ENCODE measurements at places on chromosomes 5 and 9. TPM values are rescaled to one million over a fixed set of nuclear protein-coding genes. Genes with fewer than 3 reads are reported as not detected.

DNA sequence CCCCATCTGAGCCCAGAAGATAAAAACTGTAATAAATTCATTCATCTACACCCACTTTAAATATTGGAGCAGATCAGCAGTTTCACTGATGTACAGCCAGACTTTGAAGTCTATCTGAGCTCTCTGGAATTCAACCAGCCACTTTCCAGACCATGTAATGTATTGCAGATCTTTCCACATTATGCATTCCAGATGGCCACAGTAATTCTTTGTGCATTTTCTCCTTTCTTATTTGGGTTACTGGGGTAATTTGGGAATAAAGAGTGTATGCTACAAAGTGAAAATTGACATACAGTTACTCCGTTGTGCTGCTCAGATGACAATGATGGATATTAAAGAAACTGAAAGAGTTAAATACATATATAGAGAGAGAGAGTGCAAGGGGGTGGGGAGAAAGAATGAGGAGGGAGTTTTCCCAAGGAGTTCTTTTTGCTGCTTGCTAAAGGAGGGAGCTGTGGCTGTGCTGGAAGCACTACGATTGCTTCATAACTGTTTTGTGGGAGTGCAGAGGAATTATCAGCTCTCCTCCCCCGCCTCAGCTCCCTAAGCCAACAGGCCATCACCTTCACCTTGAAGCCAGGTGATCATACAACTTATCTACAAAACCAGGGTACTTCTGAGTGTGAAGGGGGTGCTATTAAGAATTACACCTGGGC lies 152.8 kb downstream of the GAS1 start:
- DNase-seq = no peak

- peak; percentile 69 for DNase-seq
Measured at GRCh38 chr9:93223260-93224180, 39.6 kb downstream of the WNK2 start.

DNA sequence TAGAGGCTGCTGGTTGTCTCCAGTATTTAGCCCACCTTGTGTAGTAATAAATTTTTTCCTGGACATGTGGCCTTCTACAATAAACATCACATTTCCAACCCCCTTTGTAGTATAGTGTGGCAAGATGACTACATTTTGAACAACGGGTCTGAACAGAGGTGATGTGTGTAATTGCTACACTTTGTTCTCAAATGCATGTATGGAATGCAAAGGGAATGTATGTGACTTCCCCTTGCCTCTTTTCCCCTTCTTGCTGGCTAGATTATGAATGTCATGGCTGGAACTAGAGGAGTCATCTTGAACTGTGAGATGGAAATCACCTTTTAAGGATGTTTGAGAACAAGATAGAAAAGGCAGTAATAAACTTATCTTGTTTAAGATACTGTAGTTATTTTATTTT lies 54.5 kb downstream of the PRR16 start:
- DNase-seq = no peak

- peak; percentile 46 for DNase-seq
Measured at GRCh38 chr5:179794575-179794974, 789 bp downstream of the LTC4S start.

DNA sequence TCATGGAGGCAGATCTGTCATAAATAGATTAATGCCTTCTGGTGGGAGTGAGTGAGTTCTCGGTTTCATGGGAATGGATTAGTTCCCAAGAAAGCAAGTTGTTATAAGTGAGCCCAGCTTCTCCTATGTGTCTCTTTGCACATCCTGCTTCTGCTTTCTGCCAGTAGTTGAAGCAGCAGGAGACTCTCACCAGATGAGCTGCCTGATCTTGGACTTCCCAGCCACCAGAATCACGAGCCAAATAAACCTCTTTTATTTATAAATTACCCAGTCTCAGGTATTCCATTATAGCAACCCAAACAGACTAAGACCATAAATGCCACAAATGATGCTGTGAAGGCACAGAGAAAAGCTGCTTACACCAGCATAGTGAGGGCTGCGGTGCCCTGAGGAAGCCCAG lies 28.9 kb downstream of the BHMT start:
- no peak for DNase-seq

- no peak for DNase-seq
Measured at GRCh38 chr9:110143485-110143884, 64.5 kb downstream of the C9orf152 start.

DNA sequence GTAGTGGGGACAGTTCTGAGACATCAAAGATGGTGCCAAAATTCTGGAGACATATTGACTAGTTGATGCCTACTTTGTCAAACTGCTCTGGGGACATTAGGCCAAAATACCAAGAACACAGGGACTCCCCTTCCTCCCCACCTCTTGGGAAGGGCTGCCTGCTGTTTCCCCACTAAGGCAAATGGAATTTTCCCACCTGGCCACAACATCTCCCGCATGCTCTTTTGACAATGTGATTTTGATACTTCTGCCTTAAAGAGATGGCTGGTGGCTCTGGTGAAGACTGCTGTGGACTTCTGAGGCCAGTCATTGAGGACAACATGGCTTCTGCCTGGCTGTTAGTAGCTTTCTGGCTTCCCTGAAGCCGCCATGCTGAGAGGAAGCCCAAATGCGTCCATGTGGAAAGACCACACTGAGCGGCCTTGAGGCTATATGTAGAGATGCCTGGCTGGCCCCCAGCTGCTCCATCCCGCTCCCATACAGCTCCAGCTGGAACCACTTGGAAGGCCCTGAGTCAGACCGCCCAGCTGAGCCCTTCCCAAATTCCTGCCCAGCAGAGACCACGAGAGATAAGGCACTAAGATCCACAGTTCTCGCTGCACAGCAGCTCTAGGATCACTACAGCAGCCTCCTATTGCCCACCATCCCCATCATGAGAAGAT lies 226.7 kb downstream of the SYK start:
- no peak for DNase-seq

- no peak for DNase-seq
Measured at GRCh38 chr5:174459071-174459702, 265.2 kb upstream of the MSX2 start.

DNA sequence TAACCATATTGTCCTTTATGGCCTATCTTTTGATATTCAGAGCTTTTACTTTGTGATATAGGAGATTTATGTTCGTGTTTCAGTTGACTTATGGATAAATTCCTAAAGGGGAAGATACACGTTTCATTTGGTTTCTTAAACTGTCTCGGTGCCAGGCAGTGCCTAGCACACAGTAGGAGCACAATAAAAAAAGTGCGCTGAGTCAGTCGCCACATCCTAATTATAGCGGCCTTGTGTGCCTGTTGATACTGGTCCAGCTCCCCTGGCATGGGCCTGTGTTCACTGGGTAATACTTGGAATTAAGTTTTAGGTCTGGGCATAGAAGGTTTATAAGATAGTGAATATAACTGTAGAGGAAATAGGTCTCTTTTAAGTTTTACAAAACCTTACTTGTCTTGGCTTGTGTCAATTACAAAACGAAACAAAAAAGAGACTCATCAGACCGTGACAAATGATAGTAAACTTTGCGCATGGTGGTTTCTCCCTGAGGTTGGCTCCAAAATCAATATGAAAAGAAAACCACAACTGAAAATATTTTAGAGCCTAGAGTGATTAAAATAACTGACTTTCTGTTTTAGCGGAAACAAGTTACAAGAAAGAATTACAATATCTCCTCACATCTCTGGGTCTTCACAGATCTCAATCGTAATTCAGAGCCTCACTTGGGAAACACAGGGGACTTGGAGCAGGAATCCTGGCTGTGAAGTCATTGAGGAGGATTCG lies 84.8 kb downstream of the MVB12B start:
- DNase-seq = no peak

DNA sequence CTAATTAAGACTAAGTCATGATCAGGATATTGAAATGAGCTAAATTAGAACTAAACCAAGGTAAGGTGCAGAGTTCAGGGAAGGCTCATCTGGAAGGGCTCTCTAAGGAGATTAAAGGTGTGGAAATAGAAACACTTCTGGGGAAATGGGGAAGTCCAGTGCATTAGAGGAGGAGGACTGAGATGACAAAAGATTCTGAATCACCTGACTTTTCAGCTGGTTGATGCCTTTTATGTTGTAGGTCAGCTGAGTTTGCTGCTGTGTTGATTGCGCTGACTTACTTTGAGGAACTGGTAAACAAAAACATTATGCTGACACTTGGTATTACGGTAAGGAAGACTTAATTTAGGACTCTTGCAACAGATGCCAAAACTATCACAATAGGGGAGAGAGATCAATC lies 23.8 kb downstream of the IFNA5 start:
- no peak for DNase-seq

- no peak for DNase-seq
Measured at GRCh38 chr9:133592731-133593409, 16.3 kb downstream of the FAM163B start.

DNA sequence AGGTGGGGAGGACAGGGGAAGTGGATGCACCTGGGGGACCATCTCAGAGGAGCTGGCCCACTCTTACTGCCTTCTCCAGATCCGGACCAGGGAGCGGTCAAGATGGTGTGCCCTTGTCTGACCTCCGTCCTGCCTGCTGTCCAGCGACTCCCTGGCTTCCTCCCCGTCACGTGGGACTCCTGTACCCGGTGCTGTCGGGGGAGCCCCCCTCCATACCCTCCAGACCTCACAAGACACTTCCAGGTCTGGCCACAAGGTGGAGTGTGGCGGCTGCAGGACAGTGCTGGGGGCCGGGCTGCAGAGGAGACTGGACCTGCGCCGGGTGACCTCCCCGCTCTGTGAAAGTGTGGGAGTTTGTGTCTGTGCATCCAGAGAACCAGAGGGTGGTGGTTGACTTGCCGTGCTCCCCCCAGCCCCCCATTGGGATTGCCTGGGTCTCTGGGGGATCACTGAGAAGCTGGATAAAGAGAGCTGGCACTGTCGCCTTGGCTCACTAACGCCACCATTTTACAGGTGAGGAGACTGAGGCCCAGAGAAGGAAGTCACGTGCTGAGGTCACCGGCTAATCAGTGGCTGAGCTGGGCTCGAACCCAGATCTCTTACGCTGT lies 1.9 kb upstream of the CRB2 start:
- no peak for DNase-seq

- DNase-seq = no peak
Measured at GRCh38 chr5:78896132-78896531, 89.0 kb downstream of the ARSB start.

- DNase-seq = no peak
Measured at GRCh38 chr5:65778126-65778525, 56.1 kb downstream of the NLN start.

GRCh38 chr5:164244-164643 lies 27.1 kb upstream of the LRRC14B start:
- no peak for DNase-seq

DNA sequence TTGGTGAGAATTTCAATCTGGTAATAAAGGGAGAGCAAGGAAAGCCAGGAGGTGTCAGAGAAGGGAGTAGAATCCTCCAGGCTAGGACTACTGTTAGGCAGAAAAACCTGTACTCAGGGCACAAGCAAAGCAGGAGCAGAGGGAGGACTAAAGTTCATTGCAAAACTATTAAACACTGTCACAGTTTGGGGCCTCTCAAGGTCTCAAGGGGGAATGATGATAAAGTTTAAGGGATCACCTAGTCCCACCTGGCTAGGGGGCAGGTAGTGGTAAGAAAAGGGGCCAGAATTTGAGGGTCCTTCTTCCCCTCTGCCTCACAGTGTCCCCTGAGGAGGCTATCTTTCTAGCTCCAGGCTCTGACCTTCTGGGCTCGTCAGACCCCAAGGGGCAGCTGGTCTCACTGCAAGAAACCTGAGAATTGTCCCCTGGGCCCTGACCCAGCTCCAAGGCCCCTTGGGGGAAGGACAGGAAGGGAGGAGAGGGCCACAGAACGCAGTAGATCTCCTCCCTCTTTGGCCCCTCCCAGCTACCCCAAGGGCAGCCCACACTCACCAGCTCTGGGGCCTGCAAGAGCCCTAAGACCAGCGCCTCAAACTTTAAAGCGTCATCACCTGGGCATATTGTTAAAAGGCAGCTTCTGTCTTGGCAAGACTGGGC lies 974 bp downstream of the CCDC69 start:
- DNase-seq = peak; percentile 31

DNA sequence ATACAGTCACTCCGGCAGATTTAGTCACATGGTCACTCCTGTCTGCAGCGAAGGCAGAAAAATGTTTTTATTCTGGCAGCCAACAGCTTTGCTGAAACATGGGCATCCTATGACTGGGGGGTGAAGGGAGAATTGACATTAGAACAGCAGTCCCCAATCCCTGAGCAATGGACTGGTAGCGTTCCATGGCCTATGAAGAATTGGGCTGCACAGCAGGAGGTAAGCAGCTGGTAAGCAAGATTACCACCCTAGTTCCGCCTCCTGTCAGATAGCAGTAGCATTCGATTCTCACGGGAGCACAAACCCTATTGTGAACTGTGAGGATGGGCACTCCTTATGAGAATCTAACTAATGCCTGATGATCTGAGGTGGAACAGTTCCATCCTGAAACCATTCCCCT lies 93.1 kb upstream of the FTMT start:
- DNase-seq = no peak

DNA sequence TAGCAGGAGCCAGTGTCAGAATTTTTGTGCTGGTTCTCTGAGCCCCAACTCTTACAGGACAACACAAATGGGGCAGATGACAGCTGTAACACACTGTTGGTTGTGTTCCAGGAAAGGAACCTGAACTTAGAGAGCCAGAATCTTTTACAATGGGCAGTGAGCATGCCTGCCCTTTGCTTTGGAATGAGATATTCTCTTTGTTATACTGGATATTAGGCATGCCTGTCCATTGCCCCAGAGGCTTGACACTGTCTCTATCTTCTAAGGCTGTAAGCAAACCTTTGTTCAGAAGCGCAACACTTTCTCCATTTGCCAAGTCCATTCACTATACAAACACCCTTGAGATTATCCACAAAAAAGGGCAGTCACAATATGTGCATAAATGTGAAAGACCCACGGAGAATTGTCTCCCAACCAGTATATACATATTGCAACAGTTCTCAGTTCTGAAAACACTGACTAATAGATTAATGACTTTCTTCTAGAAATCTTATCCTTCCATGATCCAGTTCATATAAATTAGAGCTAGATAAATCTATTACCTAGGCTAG lies 26.3 kb upstream of the CEP120 start:
- no peak for DNase-seq

- DNase-seq = no peak
Measured at GRCh38 chr9:94800424-94801117, 74.1 kb downstream of the AOPEP start.

- DNase-seq = peak; percentile 16
Measured at GRCh38 chr9:137878146-137878941, 762 bp downstream of the CACNA1B start.

DNA sequence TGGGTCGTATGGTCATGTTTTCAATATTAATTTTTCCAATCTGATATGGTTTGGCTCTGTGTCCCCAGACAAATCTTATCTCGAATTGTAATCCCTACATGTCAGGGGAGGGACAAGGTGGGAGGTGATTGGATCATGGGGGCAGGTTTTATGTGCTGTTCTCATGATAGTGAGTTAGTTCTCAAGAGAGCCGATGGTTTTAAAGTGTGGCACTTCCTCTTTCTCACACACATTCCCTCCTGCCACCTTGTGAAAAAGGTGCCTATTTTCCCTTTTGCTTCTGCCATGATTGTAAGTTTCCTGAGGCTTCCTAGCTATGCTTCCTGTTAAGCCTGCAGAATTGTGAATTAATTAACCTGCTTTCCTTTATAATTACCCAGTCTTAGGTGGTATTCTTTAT lies 309.1 kb upstream of the GRIN3A start:
- DNase-seq = no peak

GRCh38 chr5:122067390-122067789 lies 10.7 kb downstream of the LOX start:
- no peak for DNase-seq

GRCh38 chr5:9423571-9423970 lies 122.3 kb downstream of the SEMA5A start:
- no peak for DNase-seq

Gene COL5A1
- 4.1 TPM for polyA plus RNA-seq

Gene IFNA13
- 0.07 TPM for polyA plus RNA-seq

Gene SV2C
- polyA plus RNA-seq = not detected

Gene PRELID2
- polyA plus RNA-seq = 4.2 TPM

Gene WHRN
- 23.7 TPM for polyA plus RNA-seq
